ENCODE measurements at places on chromosomes 12 and 14.

- DNase-seq: peak; percentile 4
Observed at GRCh38 chr12:132222096-132222807, 78.0 kb downstream of the NOC4L start.

DNA sequence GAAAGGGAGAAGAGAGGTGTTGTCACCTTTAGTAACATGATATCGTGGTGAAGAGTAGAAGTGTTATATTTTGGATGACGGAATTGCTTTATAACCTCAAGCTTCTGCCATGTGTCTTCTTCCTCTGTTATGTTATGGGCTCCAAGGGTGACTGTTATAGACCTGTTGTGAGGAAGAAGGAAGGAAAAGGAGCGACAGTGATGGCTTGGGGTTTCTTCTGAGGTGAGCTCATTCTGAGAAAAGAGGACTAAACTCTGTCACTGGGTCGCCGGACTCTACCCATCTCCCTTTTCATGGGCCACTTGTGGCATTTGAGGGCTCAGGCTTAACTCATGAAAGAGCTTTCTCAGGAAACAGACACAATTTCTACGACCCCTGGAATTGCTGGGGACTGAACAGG, 1.6 kb downstream of the CMA1 start:
- DNase-seq: no peak

GRCh38 chr14:61186341-61187195, 94.6 kb downstream of the TMEM30B start:
- DNase-seq: no peak

GRCh38 chr14:77601846-77602619, 14.4 kb downstream of the SPTLC2 start:
- no peak for DNase-seq

- DNase-seq: no peak
Observed at GRCh38 chr12:130342842-130343241, 5.2 kb downstream of the PIWIL1 start.

- DNase-seq: no peak
Observed at GRCh38 chr14:105116451-105117256, 51.4 kb upstream of the GPR132 start.

- peak; percentile 86 for DNase-seq
Observed at GRCh38 chr14:90381011-90381786, 15.6 kb upstream of the CALM1 start.

DNA sequence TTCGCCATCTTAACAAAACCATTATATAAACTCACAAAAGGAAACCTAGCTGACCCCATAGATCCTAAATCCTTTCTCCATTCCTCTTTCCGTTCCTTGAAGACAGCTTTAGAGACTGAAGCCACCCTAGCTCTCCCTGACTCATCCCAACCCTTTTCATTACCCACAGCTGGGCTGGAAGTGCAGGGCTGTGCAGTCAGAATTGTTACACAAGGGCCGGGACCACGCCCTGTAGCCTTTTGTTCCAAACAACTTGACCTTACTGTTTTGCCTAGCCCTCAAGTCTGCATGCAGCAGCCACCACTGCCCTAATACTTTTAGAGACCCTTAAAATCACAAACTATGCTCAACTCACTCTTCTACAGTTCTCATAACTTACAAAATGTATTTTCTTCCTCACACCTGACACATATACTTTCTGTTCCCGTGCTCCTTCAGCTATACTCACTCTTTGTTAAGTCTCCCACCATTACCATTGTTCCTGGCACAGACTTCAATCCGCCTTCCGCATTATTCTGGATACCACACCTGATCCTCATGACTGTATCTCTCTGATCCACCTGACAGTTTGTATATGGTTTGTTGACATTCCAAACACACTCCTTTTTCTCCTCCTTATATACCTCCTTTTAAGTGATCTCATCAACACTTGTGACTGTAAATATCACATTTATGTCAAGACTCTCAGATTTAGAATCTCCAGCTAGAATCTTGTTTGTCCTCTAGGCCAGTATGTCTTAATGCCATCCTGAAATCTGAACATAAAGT, 208.7 kb downstream of the KITLG start:
- DNase-seq: peak; percentile 13

GRCh38 chr14:55301437-55302121, 30.4 kb downstream of the FBXO34 start:
- peak; percentile 71 for DNase-seq

GRCh38 chr12:119060847-119061796, 79.8 kb downstream of the SRRM4 start:
- peak; percentile 16 for DNase-seq

GRCh38 chr12:76018111-76018510, 13.5 kb downstream of the PHLDA1 start:
- peak; percentile 74 for DNase-seq

DNA sequence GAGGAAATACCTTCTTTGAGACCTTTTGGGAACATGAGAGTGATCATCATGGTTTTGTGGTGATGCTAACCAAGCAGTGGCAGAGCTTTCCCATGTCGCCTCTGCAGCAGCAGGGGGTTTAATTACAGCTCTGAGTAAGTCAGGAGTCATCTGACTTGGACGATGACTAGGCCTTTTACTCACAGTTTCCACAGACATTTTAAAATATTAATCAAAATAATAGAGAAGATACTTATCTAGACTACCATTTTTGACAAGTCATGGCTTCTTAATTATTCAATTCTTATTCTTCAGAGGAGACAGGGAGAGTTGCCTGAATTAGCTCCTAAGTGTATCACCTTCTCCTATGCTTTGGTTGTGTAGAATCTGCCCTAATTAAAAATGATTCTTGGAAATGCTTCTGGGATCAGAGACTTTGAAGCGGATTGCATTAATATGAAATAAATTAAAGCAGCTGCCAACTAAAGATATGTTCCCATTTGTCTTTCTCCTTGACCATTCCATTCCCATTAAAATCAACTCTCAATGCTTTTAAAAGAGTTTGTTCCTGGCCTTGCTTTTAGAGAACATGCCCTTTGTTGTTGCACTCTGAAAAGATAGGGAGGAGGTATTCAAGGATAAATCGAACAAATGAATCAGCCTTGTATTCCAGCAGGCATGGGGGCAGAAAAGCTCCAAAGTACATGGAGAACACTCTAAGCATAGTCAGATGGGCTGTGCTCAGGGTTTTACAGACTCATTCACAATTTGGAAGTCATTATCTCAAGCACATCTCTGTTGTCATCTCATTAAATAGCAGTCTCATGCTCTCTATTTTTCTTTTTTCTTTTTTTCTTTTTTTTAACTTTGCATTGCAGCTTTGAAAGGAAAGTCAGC, 7.7 kb upstream of the IFNG-AS1 start:
- DNase-seq: peak; percentile 75

DNA sequence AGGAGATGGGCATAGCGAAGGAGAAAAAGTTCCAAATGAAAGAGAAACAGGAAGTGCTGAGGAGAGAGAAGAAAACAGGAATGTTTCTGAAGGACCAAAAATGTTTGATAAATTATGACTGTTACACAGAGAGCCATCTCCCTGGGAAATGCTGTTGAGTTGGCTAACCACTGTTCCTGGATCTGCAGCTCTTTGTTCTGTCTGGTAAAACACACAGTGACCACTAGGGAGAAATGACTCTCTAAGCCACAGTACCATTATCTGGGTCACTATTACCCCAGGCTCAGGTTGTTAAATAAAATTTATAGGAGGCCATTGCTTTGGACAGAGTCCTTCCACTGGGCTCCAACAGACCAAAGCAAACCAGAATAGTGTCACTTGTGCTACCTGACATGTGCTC, 219.3 kb downstream of the CRADD start:
- DNase-seq: peak; percentile 59

DNA sequence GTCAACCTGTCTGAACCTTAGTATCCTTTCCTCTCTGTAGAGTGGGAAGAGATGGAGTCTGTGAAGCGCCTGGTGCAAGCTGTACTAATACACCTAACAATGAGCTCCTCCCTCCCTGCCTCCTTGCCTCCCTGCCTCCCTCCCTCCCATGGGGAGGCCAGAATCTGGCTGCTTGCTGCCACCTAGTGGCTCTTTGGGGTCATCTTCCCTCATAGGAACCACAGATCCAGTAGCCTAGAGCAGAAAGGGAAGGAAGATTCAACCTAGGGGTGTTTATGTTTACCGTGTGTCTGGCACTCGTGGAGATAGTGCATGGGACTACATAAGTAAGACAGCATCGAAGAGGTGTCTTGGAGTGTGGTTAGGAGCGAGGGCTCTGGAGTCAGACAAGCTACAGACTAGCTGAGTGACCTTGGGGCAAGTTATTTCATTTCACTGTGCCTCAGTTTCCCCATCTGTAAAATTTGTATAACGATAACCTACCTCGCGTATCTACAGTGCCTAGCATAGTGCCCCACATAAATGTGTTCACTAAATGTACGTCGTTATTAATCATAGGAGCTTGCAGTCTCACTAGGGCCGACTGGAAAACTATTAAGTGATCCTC, 35.5 kb upstream of the TSPAN9 start:
- peak; percentile 74 for DNase-seq

GRCh38 chr12:5201554-5202218, 158.0 kb downstream of the KCNA5 start:
- DNase-seq: peak; percentile 3

GRCh38 chr12:80264386-80264785, 165.0 kb downstream of the OTOGL start:
- DNase-seq: no peak

- no peak for DNase-seq
Observed at GRCh38 chr12:76717314-76717713, 46.6 kb upstream of the ZDHHC17 start.

DNA sequence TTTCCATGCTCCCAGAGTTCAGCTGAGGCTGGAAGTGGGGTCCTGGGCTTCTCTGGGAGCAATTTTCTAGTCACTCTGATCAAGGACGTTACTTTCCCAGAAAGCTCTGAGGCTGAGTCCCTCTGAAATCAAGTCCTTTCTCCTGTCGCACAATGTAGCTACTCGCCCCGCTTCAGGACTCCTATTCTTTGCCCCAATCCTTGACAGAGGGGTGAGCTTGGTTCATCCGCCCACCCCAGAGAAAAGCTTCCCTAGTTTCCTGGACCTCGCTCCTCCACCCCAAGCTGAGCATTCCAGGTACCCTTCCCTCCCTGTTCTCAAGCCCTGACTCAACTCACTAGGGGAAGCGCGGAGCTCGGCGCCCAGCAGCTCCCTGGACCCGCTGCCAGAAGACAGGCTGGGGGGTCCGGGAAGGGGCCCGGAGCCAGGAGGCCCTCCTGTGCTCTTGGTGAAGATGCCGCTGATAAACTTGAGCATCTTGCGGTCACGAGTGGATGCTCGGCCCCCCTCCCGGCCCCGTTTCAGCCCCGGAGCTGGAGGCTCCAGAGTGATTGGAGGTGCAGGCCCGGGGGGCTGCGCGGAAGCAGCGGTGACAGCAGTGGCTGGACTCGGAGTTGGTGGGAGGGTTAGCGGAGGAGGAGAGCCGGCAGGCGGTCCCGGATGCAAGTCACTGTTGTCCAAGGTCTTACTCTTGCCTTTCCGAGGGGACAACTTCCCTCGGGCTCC, 1.6 kb downstream of the AGAP2 start:
- DNase-seq: no peak

GRCh38 chr12:117068492-117068891, 30.7 kb downstream of the TESC start:
- no peak for DNase-seq

GRCh38 chr12:54273981-54274380, 5.9 kb downstream of the CBX5 start:
- no peak for DNase-seq

DNA sequence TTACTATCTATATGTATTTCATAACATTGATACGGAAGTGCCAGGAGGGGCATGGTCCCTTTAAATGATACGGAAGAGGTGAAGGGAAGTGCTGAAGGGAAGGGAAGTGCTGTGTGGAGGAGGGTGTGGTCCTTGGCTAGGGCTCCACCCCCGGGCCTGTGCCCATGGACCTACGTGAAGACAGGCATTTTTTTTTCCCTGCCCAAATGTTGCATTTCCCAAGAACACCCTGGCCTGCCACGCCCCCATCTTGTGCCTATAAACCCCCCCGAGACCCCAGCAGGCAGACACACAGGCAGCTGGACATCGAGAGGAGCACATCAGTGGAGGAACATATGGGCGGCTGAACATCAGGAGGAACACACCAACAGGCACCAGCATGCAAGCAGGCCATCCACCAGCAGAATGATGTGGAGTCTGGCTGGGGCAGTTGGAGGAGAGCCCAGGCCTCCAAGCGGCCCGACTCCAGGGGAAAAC, 134.1 kb downstream of the SLC41A2 start:
- no peak for DNase-seq

GRCh38 chr14:25010471-25010870, 39.5 kb downstream of the STXBP6 start:
- no peak for DNase-seq

DNA sequence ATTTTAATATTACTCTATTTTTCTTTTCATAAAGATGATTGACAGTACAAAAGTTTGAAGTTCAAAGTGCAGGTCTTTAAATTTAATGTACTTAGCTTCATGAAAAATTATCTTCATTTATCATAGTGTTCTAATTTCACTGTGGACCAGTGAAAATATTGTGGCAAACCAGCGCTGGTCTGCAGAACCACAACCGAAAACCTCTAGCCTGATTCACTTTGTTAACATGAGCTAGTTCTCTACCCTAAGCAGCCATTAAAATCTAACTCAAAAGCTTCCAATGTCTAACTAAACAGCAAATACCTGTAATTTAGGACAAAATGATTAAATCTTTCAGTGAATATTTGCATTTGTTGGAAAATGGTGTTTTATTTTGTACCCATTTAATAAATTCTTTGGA, 161.1 kb upstream of the TMTC2 start:
- DNase-seq: no peak

- no peak for DNase-seq
Observed at GRCh38 chr12:124436366-124436765, 131.0 kb downstream of the NCOR2 start.

- DNase-seq: no peak
Observed at GRCh38 chr12:92442782-92443181, 260.0 kb upstream of the PLEKHG7 start.

GRCh38 chr12:98483621-98484503, 31.5 kb upstream of the TMPO start:
- no peak for DNase-seq

- DNase-seq: peak; percentile 73
Observed at GRCh38 chr12:75722714-75723200, 211.3 kb upstream of the KRR1 start.

DNA sequence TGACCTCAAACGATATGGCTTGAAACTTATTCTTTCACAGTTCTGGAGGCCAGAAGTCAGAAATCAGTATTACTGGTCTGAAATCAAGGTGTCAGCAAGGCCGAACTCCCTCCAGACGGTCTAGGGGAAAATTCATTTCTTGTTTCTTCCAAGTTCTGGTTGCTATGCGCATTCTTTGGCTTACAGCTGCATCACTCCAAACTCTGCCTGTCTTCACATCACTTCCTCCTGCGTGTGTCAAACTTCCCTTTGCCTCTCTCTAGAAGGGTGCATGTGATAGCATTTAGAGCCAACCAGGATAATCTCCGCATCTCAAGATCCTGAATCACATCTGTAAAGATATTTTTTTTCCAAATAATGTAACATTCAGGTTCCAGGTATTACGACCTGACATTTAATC, 62.8 kb downstream of the DENND5B start:
- no peak for DNase-seq

GRCh38 chr14:104821971-104822608, 21.2 kb downstream of the ZBTB42 start:
- no peak for DNase-seq

DNA sequence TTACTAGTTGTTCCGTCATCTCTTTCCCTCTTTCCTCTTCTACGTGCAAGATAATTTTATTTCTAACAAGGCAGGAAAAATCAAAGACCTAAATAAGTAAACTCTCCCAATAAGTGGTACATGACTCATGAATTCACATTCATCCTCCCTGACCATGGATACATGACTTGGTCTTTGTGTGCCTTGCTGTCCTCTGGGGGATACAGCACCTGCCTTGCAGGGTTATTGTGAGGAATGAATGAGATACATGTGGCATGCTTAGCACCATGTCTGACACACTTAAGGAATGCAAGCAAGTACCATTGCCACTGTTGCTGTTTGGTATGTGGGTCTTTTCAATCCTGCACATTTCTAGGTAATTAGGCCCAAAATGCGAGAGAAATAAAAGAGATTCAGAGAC, 208.4 kb downstream of the DPF3 start:
- no peak for DNase-seq
